Natural killer cell (primary cell): ENCODE measurements at places on chromosomes 6 and 20.

- peaks cover 8% of the 10 kb centered on the region for H3K27me3 ChIP-seq
- no peak overlapping the region for H3K27ac ChIP-seq
- no peak overlapping the region for H3K4me3 ChIP-seq
- no peak for DNase-seq
- H3K4me1 ChIP-seq: no peaks in the 10 kb centered on the region
Observed at GRCh38 chr6:107540465-107540857, 50.5 kb downstream of the SOBP start.

GRCh38 chr6:24451581-24452388 is 37.6 kb downstream of the GPLD1 start:
- no peaks in the 10 kb centered on the region for H3K4me1 ChIP-seq
- no peaks in the 10 kb centered on the region for H3K27me3 ChIP-seq
- no peak overlapping the region for H3K27ac ChIP-seq
- H3K36me3 ChIP-seq: no peaks in the 10 kb centered on the region

GRCh38 chr6:151372164-151372563 is 19.2 kb downstream of the ZBTB2 start:
- peak overlapping the region; percentile 39 for H3K27ac ChIP-seq
- peaks cover 43% of the 10 kb centered on the region for H3K4me1 ChIP-seq
- no peak overlapping the region for H3K4me3 ChIP-seq
- H3K36me3 ChIP-seq: peaks cover 20% of the 10 kb centered on the region

GRCh38 chr6:153170511-153170910 is 39.4 kb upstream of the RGS17 start:
- no peaks in the 10 kb centered on the region for H3K36me3 ChIP-seq
- DNase-seq: no peak
- H3K4me3 ChIP-seq: no peak overlapping the region
- no peaks in the 10 kb centered on the region for H3K27me3 ChIP-seq
- no peak overlapping the region for H3K27ac ChIP-seq

DNA sequence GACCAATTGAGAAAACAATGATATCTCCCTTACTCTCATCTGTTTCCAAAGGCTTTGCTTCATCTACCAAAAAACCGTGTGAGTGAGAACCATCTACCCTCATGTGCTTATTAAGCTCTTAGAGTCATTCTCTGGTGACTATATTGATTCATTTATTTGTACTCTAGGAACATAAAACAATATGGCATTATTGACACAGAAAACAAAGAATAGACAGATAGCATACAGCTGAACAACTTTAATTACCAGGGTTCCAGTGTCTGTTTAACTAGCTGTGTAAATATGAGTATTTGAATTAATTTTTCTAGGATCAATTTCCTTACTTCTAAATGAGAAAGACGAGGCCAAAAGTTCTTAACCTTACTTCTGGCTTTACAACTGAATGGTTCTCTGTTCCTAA is 31.3 kb upstream of the HEY2 start:
- DNase-seq: no peak
- no peak overlapping the region for H3K4me3 ChIP-seq
- H3K27me3 ChIP-seq: no peaks in the 10 kb centered on the region
- H3K4me1 ChIP-seq: no peaks in the 10 kb centered on the region
- H3K27ac ChIP-seq: no peak overlapping the region

- no peak overlapping the region for H3K27ac ChIP-seq
- H3K27me3 ChIP-seq: no peaks in the 10 kb centered on the region
- no peak overlapping the region for H3K4me3 ChIP-seq
- H3K4me1 ChIP-seq: no peaks in the 10 kb centered on the region
- no peak for DNase-seq
Observed at GRCh38 chr20:11338496-11339306, 579.0 kb upstream of the BTBD3 start.

GRCh38 chr6:107344981-107345380 is 114.4 kb downstream of the PDSS2 start:
- no peak overlapping the region for H3K4me3 ChIP-seq
- H3K4me1 ChIP-seq: no peaks in the 10 kb centered on the region
- H3K36me3 ChIP-seq: no peaks in the 10 kb centered on the region
- no peaks in the 10 kb centered on the region for H3K27me3 ChIP-seq

GRCh38 chr20:8803065-8803464 is 265.8 kb upstream of the PLCB4 start:
- no peaks in the 10 kb centered on the region for H3K4me1 ChIP-seq
- peaks cover 2% of the 10 kb centered on the region for H3K36me3 ChIP-seq
- no peak overlapping the region for H3K4me3 ChIP-seq
- no peak overlapping the region for H3K27ac ChIP-seq
- H3K27me3 ChIP-seq: no peaks in the 10 kb centered on the region

GRCh38 chr6:45830441-45831139 is 185.1 kb downstream of the CLIC5 start:
- no peak for DNase-seq
- H3K4me1 ChIP-seq: peaks cover 7% of the 10 kb centered on the region
- H3K4me3 ChIP-seq: no peak overlapping the region
- no peak overlapping the region for H3K27ac ChIP-seq
- H3K36me3 ChIP-seq: no peaks in the 10 kb centered on the region
- no peaks in the 10 kb centered on the region for H3K27me3 ChIP-seq

- H3K36me3 ChIP-seq: no peaks in the 10 kb centered on the region
- peak overlapping the region; percentile 76 for H3K27ac ChIP-seq
- peak overlapping the region; percentile 36 for H3K4me3 ChIP-seq
- H3K27me3 ChIP-seq: no peaks in the 10 kb centered on the region
- H3K4me1 ChIP-seq: peaks cover 17% of the 10 kb centered on the region
Observed at GRCh38 chr6:90080876-90081481, 186.7 kb downstream of the GJA10 start.

GRCh38 chr20:37994512-37994911 is 38.7 kb downstream of the TTI1 start:
- no peak overlapping the region for H3K4me3 ChIP-seq
- H3K27ac ChIP-seq: no peak overlapping the region
- H3K27me3 ChIP-seq: no peaks in the 10 kb centered on the region
- peaks cover 52% of the 10 kb centered on the region for H3K36me3 ChIP-seq
- H3K4me1 ChIP-seq: peaks cover 28% of the 10 kb centered on the region

GRCh38 chr6:165718491-165718891 is 55.5 kb upstream of the PDE10A start:
- no peaks in the 10 kb centered on the region for H3K27me3 ChIP-seq
- no peak overlapping the region for H3K27ac ChIP-seq
- no peak overlapping the region for H3K4me3 ChIP-seq
- DNase-seq: no peak
- no peaks in the 10 kb centered on the region for H3K4me1 ChIP-seq
- H3K36me3 ChIP-seq: no peaks in the 10 kb centered on the region

- no peaks in the 10 kb centered on the region for H3K36me3 ChIP-seq
- no peak for DNase-seq
- no peak overlapping the region for H3K4me3 ChIP-seq
- no peak overlapping the region for H3K27ac ChIP-seq
- H3K27me3 ChIP-seq: no peaks in the 10 kb centered on the region
Observed at GRCh38 chr6:22956029-22956681, 386.8 kb downstream of the HDGFL1 start.

- peaks cover 14% of the 10 kb centered on the region for H3K27me3 ChIP-seq
- no peak overlapping the region for H3K27ac ChIP-seq
- H3K36me3 ChIP-seq: no peaks in the 10 kb centered on the region
- no peak overlapping the region for H3K4me3 ChIP-seq
- DNase-seq: no peak
Observed at GRCh38 chr6:165662041-165662748, 846 bp downstream of the PDE10A start.

DNA sequence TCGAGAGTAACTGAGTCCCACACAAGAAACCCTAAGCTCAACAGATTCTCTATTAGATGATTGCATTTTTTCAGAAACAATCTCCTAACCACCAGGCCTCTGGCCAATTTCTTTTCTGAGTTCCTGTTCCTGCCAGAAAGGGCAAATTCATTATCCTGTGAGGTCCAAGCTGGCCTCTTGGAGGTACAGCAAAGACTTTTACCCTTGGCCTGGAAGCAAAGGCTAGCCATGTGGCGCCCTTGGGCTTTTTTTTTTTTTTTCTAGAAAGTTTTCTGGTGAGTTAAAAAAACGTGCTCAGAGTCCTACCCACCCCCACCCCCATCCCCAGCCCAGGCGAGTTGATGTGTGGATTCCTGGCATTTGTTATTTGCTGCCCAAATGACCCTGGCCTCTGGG is 59.0 kb upstream of the EEF1A1 start:
- peak overlapping the region; percentile 90 for H3K27ac ChIP-seq
- no peaks in the 10 kb centered on the region for H3K27me3 ChIP-seq
- no peaks in the 10 kb centered on the region for H3K36me3 ChIP-seq
- peak; percentile 10 for DNase-seq

DNA sequence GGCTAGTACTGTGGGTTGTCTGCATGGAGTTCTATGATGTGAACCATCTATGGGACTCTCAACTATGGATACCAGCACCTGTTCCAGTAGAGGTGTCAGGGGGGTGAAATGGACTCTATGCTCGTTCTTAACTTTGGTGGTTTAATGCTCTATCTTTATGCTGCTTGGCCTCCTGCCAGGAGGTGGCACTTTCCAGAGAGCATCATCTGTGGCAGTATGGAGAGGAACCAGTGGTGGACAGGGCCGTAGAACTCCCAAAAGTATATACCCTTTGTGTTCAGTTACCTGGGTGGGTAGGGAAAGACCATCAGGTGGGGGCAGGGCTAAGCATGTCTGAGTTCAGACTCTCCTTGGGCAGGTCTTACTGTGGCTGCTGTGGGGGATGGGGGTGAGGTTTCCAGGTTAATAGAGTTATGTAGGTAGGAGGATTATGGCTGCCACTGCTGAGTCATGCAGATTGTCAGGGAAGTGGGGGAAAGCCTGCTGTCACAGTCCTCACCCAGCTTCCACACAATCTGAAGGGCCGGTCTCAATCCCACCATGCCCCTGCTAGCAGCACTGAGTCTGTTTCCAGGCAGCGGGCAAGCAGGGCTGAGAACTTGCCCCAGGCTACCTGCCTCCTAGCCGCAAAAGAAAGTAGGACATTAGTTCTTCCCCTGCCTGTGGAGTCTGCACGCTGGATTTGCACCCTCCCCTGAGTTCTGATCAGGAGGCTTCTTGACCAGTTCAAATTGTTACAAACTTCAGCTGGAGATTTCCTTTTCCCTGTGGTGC is 284.0 kb downstream of the KCNQ5 start:
- H3K27me3 ChIP-seq: no peaks in the 10 kb centered on the region
- H3K36me3 ChIP-seq: no peaks in the 10 kb centered on the region
- no peak overlapping the region for H3K27ac ChIP-seq
- no peaks in the 10 kb centered on the region for H3K4me1 ChIP-seq

GRCh38 chr20:25553819-25554296 is 31.5 kb downstream of the NINL start:
- no peak for DNase-seq
- H3K27ac ChIP-seq: no peak overlapping the region
- H3K4me3 ChIP-seq: no peak overlapping the region
- H3K4me1 ChIP-seq: peaks cover 8% of the 10 kb centered on the region
- no peaks in the 10 kb centered on the region for H3K27me3 ChIP-seq

- H3K27me3 ChIP-seq: no peaks in the 10 kb centered on the region
- H3K4me3 ChIP-seq: no peak overlapping the region
- no peak for DNase-seq
- H3K27ac ChIP-seq: no peak overlapping the region
- H3K36me3 ChIP-seq: no peaks in the 10 kb centered on the region
Observed at GRCh38 chr20:61934716-61935530, 130.8 kb downstream of the TAF4 start.

- no peak overlapping the region for H3K27ac ChIP-seq
- DNase-seq: no peak
- H3K4me1 ChIP-seq: no peaks in the 10 kb centered on the region
- H3K27me3 ChIP-seq: no peaks in the 10 kb centered on the region
- H3K4me3 ChIP-seq: no peak overlapping the region
Observed at GRCh38 chr6:7378740-7379139, 10.8 kb downstream of the CAGE1 start.

- no peak for DNase-seq
- H3K27ac ChIP-seq: no peak overlapping the region
- no peaks in the 10 kb centered on the region for H3K36me3 ChIP-seq
- no peaks in the 10 kb centered on the region for H3K4me1 ChIP-seq
Observed at GRCh38 chr6:91476000-91476399, 889.1 kb upstream of the MAP3K7 start.

DNA sequence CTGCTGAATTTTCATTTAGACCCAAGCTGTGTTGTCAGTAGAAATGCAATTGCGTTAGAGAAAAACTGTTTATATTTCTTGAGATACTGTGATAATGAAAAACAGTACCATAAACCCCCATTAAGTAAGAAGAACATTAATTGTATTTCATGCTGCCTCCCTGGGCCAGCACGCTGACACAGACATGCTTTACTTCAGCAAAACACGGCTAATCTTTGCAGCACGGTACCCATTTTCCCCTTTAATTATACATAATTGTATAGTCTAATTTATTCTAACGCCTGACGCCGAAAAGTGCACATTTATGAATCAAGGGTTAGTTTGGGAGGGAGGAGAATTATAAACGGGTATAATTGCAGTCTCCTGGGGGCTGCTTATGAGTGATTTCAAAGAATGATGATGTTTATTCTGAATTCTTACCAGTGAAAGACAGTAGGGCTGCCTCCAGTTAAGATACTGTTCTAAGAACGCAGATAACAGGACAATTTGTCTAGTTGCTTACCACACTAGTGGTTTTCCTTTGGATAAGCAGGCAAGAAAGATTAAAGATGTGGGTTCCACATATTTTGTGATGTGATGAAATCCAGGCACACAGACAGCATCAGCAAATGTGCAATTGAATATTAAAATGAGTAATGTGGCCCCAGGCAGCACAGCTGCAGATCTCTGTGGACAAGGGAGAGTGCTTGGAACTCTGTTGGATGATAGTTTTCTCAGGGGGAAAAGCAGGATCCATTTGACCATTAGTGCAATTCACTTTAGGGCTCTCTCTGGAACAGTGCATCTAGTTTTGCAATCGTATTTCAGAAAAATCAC is 4.7 kb upstream of the SULF2 start:
- no peaks in the 10 kb centered on the region for H3K36me3 ChIP-seq
- H3K27me3 ChIP-seq: no peaks in the 10 kb centered on the region
- DNase-seq: no peak
- H3K4me1 ChIP-seq: peaks cover 7% of the 10 kb centered on the region

- H3K4me3 ChIP-seq: no peak overlapping the region
- no peak overlapping the region for H3K27ac ChIP-seq
- H3K36me3 ChIP-seq: peaks cover 16% of the 10 kb centered on the region
- no peaks in the 10 kb centered on the region for H3K27me3 ChIP-seq
Observed at GRCh38 chr6:105301072-105301503, 101.8 kb downstream of the PREP start.

DNA sequence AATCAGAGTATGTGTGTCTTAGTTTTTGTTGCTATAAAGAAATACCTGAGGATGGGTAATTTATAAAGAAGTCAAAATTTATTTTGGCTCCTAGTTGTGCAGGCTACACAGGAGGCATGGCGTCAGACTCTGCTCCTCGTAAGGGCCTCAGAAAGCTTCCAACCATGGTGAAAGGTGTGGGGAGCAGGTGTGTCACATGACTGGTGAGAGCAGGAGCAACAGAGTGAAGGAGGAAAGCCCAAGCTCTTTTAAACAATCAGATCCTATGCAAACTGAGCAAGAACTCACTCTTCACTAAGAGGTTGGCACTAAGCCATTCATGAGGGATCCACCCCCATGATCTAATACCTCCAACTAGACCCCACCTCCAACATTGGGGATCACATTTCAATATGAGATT is 1524.3 kb downstream of the HACE1 start:
- H3K27me3 ChIP-seq: no peaks in the 10 kb centered on the region
- no peaks in the 10 kb centered on the region for H3K4me1 ChIP-seq
- no peak overlapping the region for H3K4me3 ChIP-seq
- no peaks in the 10 kb centered on the region for H3K36me3 ChIP-seq
- no peak for DNase-seq

- H3K27ac ChIP-seq: no peak overlapping the region
- H3K4me1 ChIP-seq: no peaks in the 10 kb centered on the region
- no peaks in the 10 kb centered on the region for H3K36me3 ChIP-seq
- no peak for DNase-seq
- no peak overlapping the region for H3K4me3 ChIP-seq
Observed at GRCh38 chr6:17831135-17831534, 124.4 kb upstream of the NUP153 start.

GRCh38 chr6:8006208-8006607 is 58.0 kb downstream of the BLOC1S5 start:
- peaks cover 3% of the 10 kb centered on the region for H3K36me3 ChIP-seq
- DNase-seq: no peak
- no peak overlapping the region for H3K4me3 ChIP-seq
